ENCODE measurements at places on chromosomes 12 and 14. TPM values are rescaled to one million over a fixed set of nuclear protein-coding genes. Genes with fewer than 3 reads are reported as not detected.

Gene KRT73
- total RNA-seq, result 0.77 TPM

Gene ST8SIA1
- total RNA-seq, result 0.77 TPM

Gene ADCY6
- 31.6 TPM for total RNA-seq

Gene TSHR
- total RNA-seq, result not detected

Gene MARCHF9
- total RNA-seq, result 2.3 TPM

Gene DYNLL1
- total RNA-seq, result 392 TPM

DNA sequence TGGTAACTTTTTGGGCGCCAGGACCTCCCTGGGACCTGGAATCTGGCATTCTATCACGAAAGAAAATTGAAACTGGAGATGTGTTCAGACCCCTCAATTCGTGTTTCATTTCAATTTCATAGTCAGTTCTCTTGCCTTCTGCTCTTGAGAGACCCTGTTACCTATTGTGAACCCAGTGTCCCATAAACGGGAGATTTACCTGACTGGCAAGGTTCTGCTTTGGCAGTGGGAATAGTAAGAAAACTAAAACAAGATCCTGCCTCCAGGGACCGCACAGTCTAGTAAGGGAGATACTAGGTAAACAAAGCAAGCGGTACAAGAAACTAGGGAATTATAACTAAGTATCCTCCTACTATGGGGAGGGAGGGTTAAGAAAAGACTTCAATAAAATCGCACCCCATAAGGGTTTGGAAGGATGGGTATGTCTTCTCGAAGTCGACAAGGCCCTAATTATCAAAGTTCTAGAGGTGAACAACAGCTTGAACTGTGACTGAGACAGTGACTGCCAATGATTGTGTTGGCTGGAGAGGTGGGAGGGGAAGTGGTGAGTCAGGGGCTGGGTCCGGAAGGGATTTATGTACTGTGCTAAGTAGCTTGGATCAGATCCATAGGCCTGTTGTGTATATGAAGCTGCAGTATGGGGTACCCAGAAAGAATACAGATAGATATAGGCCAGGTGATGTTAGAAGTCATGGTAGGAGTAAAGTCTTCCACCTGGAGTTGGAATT is 754 bp downstream of the ACSS3 start:
- peaks cover 21% of the 10 kb centered on the region for H3K4me1 ChIP-seq
- peak overlapping the region; percentile 90 for H3K4me3 ChIP-seq
- H3K36me3 ChIP-seq, result no peaks in the 10 kb centered on the region
- DNase-seq, result peak; percentile 17
- H3K27ac ChIP-seq, result no peak overlapping the region

- H3K27me3 ChIP-seq, result no peaks in the 10 kb centered on the region
- H3K4me1 ChIP-seq, result peaks cover 4% of the 10 kb centered on the region
- H3K27ac ChIP-seq, result no peak overlapping the region
- no peak overlapping the region for H3K4me3 ChIP-seq
- no peaks in the 10 kb centered on the region for H3K36me3 ChIP-seq
- DNase-seq, result no peak
These were observed 249.0 kb downstream of the CACNA1C start for GRCh38 chr12:2301531-2302461.

DNA sequence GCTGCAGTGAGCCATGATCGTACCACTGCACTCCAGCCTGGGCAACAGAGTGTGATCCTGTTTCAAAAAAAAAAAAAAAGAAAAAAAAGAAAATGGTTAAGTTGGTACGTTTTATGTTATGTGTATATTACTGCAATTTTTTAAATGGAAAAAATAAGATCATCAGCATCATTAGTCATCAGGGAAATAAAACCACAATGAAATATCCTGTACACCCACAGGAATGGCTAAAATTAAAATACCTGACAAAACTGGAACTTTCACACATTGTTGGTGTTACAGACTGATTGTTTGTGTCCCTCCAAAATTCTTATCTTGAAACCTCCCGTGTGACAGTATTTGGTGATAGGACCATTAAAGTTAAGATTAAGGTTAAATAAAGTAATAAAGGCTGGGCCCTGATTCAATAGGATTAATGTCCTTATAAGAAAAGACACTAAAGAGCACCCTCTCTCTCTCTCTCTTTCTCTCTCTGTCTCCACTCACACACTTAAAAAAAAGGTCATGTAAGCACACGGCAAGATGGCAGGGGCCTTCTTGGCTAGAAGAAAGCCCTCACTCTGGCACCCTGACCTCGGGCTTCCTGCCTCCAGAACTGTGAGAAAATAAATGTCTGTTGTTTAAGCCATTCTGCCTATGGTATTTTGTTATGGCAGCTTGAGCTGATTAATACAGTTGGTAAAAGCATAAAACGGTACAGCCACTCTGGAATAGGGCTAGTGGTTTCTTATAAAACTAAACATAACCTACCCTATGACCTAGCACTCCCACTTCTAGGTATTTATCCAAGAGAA is 48.3 kb upstream of the ZFP36L1 start:
- H3K4me3 ChIP-seq, result no peak overlapping the region
- DNase-seq, result no peak
- peaks cover 8% of the 10 kb centered on the region for H3K4me1 ChIP-seq
- peaks cover 16% of the 10 kb centered on the region for H3K36me3 ChIP-seq
- peaks cover 4% of the 10 kb centered on the region for H3K27me3 ChIP-seq
- no peak overlapping the region for H3K27ac ChIP-seq

DNA sequence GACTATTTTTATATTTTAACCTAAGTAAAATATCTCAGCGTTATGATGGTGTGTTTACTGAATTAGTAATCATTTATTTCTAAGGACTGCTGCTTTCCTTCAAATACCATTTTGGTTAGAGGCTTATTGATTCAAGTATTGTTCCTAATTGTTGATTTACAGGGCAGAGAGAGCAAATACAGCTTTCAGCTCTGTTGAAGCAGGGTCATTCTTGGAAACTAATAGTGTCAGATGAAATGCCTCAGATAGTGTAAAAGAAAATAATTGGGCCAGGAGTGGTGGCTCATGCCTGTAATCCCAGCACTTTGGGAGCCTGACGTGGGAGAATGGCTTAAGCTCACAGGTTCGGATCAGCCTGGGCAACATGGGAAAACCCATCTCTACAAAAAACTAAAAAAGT is 249.3 kb downstream of the FUT8 start:
- H3K27ac ChIP-seq, result no peak overlapping the region
- DNase-seq, result no peak
- no peak overlapping the region for H3K4me3 ChIP-seq
- H3K36me3 ChIP-seq, result no peaks in the 10 kb centered on the region
- no peaks in the 10 kb centered on the region for H3K27me3 ChIP-seq

DNA sequence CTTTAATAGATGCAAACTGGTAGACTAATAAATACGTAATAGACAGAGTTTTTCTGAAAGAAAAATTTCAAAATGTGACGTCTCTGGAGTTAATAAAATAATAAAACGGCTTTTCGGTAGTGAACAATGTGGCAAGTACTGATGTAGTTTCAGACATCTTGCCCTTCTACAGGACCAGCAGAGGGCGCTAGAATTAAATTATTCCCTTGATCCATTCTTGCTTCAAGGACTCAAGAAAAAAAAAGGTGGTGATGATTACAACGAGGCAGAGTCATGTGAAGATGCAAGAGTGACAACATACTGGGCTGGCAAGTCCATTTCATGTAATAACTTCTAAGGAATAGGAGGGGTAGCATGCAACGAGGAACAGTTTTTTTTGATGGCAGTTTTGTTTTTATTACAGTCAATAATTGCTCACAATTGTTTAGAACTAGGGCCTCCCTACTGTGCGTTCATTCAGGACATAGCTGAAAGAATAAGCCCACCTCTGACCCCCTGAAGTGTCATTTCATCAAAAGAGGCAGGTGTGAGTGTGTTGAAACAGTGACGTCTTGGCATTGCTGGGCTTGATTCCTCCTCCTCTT is 101.0 kb upstream of the GZMB start:
- H3K4me3 ChIP-seq, result no peak overlapping the region
- no peaks in the 10 kb centered on the region for H3K36me3 ChIP-seq
- no peak overlapping the region for H3K27ac ChIP-seq
- no peaks in the 10 kb centered on the region for H3K4me1 ChIP-seq

DNA sequence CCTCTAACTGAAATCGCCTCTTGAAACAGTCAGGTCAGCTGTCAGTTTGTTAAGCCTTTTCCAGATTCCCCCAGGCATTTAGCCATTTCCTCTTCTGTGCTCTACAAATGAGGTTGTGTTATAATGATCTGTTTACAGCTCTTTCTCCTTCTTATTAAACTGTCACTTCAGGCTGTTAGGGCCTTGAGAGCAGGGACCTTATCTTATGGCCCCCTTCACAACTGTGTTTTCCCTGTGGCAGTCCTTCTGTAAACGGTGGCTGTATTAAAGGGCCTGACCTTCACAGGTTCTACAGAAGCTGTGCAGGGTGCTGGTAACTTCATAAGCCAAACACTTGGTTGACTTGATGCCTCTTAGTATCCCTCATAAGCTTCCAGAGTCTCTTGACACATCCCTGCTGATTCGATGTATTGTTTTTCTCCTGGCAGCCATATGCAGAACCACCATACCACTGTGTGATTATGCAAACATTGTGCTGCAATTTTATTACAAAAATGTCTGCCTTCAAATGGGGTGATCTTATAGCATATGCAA is 104.7 kb downstream of the PLEKHA5 start:
- no peak overlapping the region for H3K27ac ChIP-seq
- no peak overlapping the region for H3K4me3 ChIP-seq
- H3K4me1 ChIP-seq, result peaks cover 17% of the 10 kb centered on the region
- no peaks in the 10 kb centered on the region for H3K27me3 ChIP-seq
- DNase-seq, result no peak

DNA sequence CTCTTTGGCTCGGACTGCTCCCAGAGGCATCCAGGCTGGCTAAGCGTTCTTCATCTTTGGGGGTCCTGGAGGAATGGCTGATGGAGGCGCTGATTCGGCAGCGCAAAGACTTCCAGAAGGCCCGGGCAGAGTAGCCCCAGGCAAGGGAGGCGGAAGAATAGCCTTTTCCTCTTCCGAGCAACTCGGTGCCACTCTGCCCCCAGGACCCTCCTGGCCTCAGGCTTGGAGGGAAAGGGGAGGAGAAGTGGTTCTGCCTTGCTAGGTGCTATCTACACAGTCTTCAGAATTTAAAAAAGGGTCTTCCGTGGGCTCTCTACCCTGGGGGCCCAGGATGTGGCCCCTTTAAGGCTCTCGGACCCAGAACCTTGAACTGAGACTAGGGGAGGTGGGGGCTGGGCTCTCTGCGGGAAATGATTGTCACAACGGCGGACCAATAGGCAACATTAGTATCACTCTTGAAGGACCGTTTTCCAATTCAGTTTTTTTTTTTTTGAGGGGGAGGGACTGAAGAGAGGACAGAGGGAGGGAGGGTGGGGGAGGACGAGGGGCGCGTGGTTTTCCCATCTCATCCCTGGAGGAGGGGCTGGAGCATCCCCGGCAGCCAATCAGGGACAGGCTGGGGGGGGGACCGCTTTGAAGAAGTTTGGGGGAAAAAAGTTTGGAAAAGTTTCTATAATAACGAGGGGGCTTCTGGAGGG is at the start of gene NFATC4:
Gene NFATC4 (plus strand): TSS at position 671 of the 698 bp plus-strand sequence. CDS start 157 bp downstream, outside the sequence.
- peaks cover 9% of the 10 kb centered on the region for H3K27me3 ChIP-seq
- peak within 1 kb of the TSS; percentile 92 for H3K27ac ChIP-seq
- peak; percentile 62 for DNase-seq

DNA sequence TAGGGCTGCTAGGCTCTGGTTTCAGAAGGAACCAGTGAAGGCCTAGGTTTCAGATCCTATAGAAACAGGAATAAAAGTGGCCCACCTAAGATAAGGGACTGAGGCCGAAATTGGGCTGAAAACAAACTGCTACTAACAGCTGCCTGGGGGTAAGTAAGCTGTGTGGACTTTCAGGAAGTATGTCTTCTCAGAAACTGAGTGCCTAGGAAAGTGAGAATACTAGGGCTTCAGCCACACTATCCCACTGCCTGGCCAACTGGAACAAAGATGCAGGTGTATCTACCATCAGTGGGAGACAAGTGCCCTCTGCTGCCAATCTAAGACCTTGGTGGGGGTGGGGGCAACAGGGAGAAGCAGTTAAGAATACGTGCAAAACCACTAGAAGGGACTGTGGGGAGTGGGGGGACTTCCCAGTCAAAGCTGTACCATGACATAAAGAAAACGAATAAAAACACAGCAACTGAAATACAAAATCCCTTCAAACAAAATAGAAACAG is 82.5 kb downstream of the MED13L start:
- H3K27me3 ChIP-seq, result peaks cover 2% of the 10 kb centered on the region
- H3K36me3 ChIP-seq, result no peaks in the 10 kb centered on the region
- H3K4me1 ChIP-seq, result peaks cover 15% of the 10 kb centered on the region
- no peak for DNase-seq

DNA sequence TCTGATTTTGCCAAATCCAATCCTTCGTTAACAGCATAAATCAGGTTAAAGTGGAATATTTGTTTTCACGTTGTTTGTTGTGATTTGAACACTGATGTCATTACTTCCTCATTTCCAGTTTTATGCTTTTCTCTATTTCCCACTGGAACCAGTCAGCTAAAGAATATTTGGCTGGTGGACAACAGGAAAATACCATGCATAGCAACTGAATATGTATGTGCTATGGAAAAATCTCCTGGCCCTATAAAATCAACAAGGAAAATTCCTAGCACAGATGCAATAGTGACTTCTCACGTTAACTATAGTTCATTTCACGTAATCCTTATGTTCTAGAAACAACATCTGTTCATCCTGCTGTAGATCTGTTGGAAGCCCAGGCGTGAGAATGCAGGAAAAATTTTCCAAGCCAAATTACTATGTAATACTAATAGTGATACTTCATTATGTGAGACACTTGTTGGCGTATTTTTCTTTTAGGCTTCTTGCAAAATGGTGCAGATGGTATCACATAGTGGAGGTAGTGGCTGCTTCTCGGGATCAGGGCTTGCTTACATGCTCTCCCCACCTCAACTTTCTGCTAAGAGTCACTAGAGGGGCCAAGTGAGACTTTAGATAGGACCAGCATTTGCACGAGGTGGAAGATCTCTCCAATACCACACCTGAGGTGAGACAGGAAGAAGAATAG is 86.3 kb upstream of the USP44 start:
- H3K27ac ChIP-seq, result no peak overlapping the region
- peaks cover 3% of the 10 kb centered on the region for H3K4me1 ChIP-seq
- H3K36me3 ChIP-seq, result no peaks in the 10 kb centered on the region
- H3K4me3 ChIP-seq, result no peak overlapping the region
- DNase-seq, result no peak
- peaks cover 3% of the 10 kb centered on the region for H3K27me3 ChIP-seq

DNA sequence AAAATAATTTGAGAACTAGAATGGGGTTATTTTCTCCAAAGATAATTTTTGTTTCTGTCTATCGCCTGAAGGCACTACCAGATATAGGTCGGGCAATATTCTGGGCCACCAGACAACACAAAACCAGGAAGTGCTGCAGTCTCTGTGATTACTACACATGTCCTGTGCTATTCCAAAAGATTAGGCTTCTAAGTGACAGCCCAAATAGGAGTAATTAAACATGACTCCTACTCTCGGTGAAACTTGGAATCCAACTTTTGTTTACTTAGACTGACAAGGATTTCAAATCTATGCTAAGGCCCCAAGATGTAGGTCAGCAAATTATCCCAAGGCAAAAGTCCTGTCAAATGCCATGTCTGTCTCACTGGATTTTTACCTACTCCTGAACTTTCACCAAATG is 157.6 kb upstream of the LRFN5 start:
- no peak overlapping the region for H3K4me3 ChIP-seq
- H3K27ac ChIP-seq, result peak overlapping the region; percentile 73
- H3K4me1 ChIP-seq, result peaks cover 7% of the 10 kb centered on the region
- no peaks in the 10 kb centered on the region for H3K27me3 ChIP-seq
- DNase-seq, result no peak

GRCh38 chr14:76546426-76547221 is 170.7 kb downstream of the ESRRB start:
- no peak overlapping the region for H3K27ac ChIP-seq
- peak; percentile 75 for DNase-seq
- no peaks in the 10 kb centered on the region for H3K36me3 ChIP-seq
- H3K27me3 ChIP-seq, result peaks cover 3% of the 10 kb centered on the region

All from endothelial cell (in vitro differentiated cells).